T-helper 2 cell (primary cell): ENCODE measurements at places on chromosomes 2 and 18.
A peak's percentile ranks its signal among the peaks of the same experiment; 100 is the strongest.

GRCh38 chr18:8450013-8450412 lies 159.2 kb upstream of the RAB12 start:
- DNase-seq, result no peak

- DNase-seq, result no peak
Observed at GRCh38 chr18:50797142-50797541, 22.7 kb downstream of the MRO start.

GRCh38 chr2:170950221-170950761 lies 21.2 kb downstream of the GORASP2 start:
- DNase-seq, result no peak

DNA sequence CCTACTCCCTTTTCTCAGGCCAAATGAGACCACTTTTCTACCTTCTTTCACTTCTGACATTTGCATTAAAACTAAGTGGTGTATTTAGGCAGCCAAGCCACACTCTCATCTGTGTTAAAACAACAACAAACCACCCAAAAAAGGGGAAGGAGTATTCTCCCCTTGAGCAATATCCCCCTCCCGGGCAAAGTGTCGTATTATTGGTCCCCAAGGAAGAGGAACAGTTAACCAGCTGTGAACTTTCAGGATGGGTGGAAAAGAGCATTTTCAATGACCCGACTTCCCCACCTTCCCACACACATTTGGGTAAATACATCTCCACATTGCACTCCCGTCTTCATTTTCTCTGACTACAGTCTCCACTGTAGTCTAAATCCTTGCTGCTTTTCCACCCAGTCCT lies 44.3 kb downstream of the FEZ2 start:
- DNase-seq, result no peak

GRCh38 chr2:200253639-200254038 lies 52.9 kb upstream of the SPATS2L start:
- DNase-seq, result no peak

- DNase-seq, result peak; percentile 84
Observed at GRCh38 chr2:128232965-128233789, 85.5 kb downstream of the HS6ST1 start.
